SW 1271 (cell line): ENCODE measurements at places on chromosomes 6 and 20.
A peak's percentile ranks its signal among the peaks of the same experiment; 100 is the strongest.

DNA sequence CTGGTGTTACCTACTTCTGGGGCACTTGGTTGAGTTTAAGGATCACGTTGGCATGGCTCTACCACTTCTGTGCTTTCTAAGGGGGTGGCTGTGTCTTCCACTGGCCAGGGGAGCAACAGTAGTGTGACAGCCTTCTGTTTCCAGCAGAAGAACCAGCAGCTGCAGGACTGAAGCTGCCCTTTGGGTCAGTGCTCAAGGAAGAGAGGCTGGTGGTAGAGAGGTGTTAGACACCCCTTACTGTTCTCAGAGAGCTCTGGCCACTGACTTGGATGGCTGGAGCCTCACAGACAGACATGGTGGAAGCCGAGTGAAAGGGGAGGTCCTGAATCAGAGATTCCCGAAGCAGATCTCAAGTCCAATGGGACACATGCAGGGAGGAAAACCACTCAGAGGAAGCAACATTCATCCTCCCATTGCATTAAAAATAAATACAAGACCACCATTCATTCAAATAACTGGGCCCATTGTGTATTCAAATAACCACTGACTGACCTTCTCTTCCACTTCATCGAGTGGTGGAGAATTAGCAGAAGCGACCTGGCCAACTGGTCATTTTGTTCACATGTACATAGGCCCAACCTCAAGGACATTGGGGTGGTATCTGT is 106.7 kb downstream of the MYLK4 start:
- no peak for DNase-seq

- DNase-seq: no peak
Measured at GRCh38 chr6:140586426-140587061, 1212.1 kb upstream of the CITED2 start.

GRCh38 chr6:115570331-115570730 is 490.4 kb downstream of the FRK start:
- no peak for DNase-seq

DNA sequence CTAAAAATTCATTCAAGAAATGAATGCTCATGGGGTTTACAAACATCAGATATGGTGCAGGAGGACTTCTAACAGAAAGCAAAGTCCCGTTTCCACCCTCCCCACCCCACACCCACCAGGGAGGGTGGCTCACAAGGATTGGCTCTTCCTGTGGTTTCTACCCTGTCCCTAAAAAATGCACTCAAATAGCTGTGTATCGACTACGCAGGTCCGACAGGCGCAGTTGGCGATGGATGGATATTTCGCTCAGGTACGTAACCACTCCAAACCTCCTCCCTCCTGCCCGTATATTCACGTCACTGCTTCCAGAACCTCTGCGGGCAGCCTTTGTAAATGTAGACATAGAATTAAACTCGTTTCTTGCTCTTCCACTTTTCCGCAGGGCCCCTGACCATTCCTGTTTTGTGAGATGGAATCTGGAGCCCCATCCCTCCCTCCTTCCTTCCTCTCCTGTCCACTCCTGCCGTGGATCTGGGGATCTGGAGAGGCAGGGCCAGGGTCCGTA is 264.3 kb downstream of the BMP7 start:
- no peak for DNase-seq

DNA sequence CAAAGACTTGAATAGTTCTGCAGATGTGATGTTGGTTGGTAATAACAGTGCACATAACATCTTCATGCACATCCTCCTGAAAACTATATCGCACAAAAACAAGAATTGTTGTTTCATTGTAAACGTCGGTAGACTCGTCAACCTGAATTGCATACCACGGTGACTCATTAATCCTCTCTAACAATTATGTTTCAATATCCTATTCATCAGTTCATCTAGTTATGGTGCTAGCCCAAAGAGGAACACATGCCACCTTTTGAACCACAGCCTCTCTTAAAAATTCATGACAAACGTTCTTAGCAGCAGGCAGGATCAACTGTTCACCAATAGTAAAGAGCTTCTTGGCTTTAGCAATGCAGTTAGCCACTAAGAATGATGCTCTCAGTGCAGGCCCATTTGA is 25.0 kb downstream of the CRYBG1 start:
- no peak for DNase-seq

GRCh38 chr20:58078741-58079522 is 149.5 kb downstream of the ANKRD60 start:
- peak; percentile 39 for DNase-seq

GRCh38 chr6:167000759-167001158 is 1.6 kb downstream of the CEP43 start:
- no peak for DNase-seq

GRCh38 chr6:12865671-12866181 is 149.2 kb downstream of the PHACTR1 start:
- no peak for DNase-seq

DNA sequence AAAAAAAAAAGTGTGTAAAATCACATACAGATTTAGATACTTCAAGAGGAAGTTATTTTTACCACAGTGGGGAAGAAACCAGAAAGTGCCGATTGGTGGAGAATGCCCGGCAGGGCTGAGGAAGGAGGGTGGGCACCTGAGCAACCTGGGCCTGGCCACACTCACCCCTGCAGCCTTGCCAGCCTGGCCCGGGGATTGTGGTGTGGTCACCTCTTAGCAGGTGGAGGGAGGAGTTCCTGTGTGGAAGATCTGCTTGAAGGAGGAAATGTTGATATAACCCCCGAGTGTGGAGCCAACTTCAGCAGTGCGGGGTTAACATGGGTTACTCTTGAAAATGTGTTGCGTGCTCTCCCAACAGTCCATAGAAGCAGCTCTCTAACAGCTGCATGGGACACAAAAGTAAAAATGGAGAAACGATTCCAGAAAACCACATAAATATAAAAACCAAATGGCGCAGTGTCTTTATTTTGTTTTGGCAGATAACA is 14.7 kb downstream of the UST start:
- DNase-seq: no peak

- DNase-seq: no peak
Measured at GRCh38 chr6:135054226-135054568, 425 bp downstream of the HBS1L start.

- peak; percentile 75 for DNase-seq
Measured at GRCh38 chr20:10671221-10671918, 2.4 kb downstream of the JAG1 start.

DNA sequence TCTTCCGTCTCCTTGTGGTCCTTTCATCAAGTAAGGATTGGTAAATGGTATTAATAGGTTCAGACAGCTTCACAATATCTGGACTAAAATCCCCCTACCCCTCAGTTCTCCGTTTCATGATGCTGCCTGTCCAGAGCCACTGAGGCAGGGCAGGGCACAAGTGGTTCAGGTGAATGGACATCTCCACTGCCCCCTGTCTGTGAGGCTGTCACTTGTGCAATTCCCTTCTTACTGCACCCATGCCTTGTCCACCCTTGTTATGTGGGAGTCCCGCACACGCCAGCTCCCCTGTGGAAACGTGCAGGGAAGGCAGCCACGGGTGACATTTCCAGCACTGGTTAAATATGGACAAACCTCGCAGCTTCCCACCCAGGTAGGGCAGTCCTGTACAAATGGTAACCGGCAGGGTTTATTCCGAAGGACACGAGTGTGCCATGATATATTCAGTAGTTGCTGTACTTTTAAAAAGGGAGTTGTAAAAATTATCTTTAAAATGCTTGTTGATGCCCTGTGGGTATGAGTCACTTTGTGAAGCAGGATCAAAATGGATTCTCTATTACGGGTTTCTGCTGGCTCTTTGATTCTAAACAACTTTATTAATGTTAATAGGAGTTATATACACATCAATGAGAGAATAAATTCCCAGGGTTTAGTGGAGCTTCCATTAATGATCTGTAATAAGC is 73.5 kb downstream of the FYN start:
- DNase-seq: no peak

GRCh38 chr6:157909282-157909664 is 72.4 kb upstream of the SYNJ2 start:
- DNase-seq: no peak

- no peak for DNase-seq
Measured at GRCh38 chr6:104941729-104942091, 15.2 kb upstream of the LIN28B start.

DNA sequence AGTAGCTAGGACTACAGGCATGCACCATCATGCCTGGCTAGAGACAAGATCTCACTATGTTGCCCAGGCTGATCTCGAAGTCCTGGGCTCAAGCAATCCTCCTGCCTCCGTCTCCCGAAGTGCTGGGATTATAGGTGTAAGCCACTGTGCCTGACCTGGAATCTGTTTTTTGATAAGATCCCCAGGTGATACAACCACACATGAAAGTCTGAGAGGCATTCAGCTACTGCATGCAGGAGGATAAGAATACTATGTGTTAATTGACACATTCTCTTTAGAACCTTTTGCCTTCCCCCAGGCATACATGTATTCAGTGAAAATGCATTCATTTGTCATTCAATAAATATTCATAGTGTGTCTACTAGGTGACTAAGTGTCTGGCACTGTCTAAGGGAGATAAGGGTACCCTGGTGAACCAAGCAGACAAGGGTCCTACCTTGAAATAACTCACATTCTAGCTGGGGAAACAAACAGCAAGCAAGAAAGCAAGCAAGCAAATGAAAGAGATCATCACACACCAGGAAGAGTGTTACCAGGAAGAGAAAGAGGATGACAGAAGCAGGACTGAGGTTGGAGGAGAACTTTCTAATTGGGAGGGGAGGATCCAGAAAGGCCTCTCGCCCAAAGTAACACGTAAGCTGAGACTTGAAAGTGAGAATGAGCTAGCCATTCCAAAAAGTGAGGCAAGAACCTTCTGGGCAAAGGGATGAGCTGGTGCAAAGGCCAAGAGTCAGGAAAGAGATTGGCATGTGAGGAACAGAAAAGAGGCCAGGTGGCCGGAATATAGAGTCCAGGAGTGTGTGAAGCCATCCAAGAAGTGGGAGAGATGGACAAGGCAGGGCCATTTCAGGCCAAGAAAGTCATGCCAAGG is 6.5 kb downstream of the GFOD1 start:
- no peak for DNase-seq

- no peak for DNase-seq
Measured at GRCh38 chr20:50625986-50626677, 65.2 kb downstream of the RIPOR3 start.

DNA sequence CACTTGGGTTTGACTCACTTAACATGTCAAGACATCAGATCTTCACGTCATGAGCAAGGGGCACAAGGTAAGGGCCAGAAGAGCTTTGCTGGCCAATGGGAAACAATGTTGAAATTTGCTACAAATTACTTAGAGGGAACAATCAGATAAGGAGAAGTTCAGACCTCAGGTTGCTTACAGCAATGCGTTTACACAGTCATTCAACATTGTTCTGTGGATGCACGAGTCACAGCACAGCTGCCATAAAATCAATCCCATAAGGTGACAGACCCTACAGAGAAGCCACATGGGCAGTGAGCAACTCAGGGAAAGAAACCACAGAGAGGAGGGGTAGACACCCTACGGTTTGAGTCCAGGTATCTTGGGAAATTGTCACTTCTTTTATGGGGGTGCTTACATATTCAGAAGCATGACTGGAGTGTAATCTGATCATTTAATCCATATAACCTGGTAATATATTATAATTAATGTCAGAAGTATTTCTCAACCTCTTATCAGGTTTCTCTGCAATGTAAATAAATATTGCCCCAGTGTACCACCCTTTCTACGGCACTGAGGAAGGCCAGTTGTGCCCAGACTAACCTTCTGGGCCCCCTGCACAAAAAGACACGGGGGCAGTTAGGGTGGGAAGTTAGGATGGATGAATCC is 2.3 kb upstream of the SLC22A2 start:
- no peak for DNase-seq

DNA sequence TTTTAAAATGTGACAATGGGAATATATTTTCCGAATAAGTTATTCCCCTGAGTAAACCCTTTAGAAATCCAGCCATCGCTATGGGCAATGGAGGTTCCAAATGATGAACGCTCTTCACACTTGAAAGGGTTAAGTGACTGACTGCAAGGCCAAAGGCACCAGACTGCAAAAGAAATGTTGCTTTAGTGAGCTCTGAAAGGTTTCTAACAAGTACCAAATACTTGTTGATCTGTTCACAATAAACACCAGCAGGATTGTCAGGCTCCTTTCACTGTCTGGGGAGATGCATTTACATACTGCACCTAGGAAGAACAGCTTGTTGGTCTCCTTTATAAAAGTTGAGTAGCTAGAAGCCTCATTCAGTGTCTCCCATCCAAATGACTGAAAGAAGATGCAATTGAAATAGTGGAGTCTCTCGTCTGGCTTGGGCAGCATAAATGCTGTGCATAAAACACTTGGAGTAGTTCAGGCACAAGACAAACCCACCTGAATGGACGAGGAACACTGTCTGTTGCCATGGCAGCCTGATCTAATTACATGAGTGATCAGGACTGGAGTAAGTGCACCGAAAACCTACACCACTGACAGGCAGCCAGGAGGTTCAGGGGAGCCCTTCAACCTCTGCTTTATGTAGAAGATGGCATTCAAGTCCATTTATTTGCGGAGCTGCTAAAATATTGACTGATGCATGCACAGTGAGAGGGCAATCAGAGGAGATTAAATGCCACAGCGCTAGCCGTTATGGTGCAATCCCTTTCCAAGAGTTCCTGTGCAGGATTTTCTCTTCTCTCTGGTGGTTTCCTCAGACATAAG is 2.9 kb downstream of the ATXN1 start:
- no peak for DNase-seq

- no peak for DNase-seq
Measured at GRCh38 chr6:73671911-73672685, 18.3 kb upstream of the SLC17A5 start.

DNA sequence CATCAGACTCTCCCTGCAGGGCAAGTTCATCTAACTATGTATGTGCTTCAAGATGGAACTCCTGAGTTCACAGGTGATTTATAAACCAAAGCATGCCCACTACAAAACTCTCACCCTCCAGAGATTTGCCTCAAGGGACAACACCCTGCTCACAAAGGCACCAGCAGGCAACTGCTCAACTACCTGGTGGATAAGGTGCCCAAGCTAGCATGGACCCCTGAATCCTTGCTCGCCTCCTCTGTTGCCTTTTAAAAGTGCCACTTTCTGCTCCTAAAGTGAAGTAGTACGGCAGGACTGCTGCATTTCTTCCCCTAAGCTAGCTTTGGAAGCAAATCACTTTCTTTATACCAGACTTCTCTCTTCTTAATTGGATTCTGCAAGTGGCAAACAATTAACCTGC is 1.2 kb downstream of the LPA start:
- DNase-seq: no peak
